ENCODE measurements at places on chromosomes 12 and 14. TPM values are rescaled to one million over a fixed set of nuclear protein-coding genes. Genes with fewer than 3 reads are reported as not detected.
A peak's percentile ranks its signal among the peaks of the same experiment; 100 is the strongest.

DNA sequence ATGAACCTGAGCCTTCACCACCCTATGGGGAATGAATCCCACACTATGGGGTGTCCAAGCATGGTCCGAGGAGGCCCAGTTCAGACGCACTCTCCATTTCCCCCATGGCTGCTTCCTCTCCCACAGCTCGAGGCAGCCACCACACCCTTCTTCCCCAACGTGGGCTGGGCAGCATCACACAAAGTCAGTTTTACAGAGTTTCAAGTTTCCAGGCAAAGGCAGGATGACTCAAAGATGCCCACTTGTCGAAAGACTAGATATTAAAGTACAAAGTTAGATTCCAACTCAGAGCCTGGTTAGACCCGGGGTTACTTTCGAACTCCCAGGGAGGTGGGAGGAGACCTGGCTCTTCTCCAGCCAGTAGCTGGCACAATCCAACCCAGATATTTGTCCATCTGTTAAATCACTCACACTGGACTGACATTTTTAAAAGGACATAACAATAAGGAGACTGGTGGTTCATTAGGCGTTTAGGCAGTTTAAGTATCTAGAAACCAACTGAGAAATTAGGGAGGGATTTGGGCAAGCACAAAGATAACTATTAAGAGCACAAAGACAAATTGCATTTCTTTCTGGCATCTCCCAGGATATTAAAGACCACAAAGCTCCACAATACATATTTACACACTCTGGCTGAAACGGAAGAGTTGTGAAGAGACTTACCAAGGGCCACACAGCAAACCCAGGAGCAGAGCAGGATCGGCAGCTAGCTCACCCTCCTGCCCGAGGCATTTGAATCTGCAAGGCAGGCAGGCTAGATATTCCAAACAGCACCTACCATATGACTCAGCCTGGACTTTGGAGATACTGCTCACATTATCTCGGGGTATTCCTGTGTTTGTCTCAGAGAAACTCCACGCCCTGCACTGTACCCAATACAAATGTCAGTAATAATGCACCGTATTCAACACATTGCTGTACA is 34.8 kb downstream of the TMCC3 start:
- no peaks in the 10 kb centered on the region for H3K36me3 ChIP-seq
- H3K4me3 ChIP-seq, result no peak overlapping the region
- no peak overlapping the region for H3K27ac ChIP-seq
- peaks cover 8% of the 10 kb centered on the region for H3K4me1 ChIP-seq
- no peaks in the 10 kb centered on the region for H3K27me3 ChIP-seq

- H3K4me3 ChIP-seq, result no peak overlapping the region
- H3K27ac ChIP-seq, result no peak overlapping the region
- DNase-seq, result no peak
- H3K27me3 ChIP-seq, result no peaks in the 10 kb centered on the region
Measured at GRCh38 chr12:26298785-26299621, 103.6 kb downstream of the SSPN start.

GRCh38 chr14:93430315-93431035 is at the start of gene UNC79:
TSS of gene UNC79 (plus strand) at chr14:93430939. CDS start at chr14:93431030, 91 bp downstream.
- no peaks in the 10 kb centered on the region for H3K36me3 ChIP-seq
- H3K4me3 ChIP-seq, result peak within 1 kb of the TSS; percentile 83
- no peaks in the 10 kb centered on the region for H3K4me1 ChIP-seq
- DNase-seq, result peak; percentile 88
- H3K27ac ChIP-seq, result no peak within 1 kb of the TSS
- H3K27me3 ChIP-seq, result peaks cover 13% of the 10 kb centered on the region

DNA sequence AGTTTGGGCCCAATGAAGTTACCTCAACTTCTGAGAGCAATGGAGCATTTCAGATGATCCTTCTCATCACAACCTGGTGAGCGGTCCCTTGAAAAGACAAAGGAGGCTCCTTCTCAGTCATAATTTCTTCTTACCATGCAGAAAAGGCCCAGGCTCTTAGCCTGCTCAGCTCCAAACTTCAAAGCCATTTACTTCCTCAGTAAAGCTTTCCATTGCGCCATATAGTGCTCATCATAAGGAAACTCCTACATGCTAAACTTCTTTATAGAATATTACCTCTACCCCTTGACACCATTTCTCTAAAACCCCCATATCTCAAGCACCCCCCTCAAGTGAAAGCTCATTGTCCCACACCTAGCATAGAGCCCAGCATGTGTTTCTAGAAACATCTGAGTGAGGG is 127.1 kb downstream of the GTF2A1 start:
- H3K36me3 ChIP-seq, result no peaks in the 10 kb centered on the region
- H3K4me3 ChIP-seq, result no peak overlapping the region
- H3K27me3 ChIP-seq, result no peaks in the 10 kb centered on the region
- DNase-seq, result no peak
- H3K27ac ChIP-seq, result no peak overlapping the region
- no peaks in the 10 kb centered on the region for H3K4me1 ChIP-seq

The AEBP2 gene
- total RNA-seq, result 68.4 TPM

Data from endodermal cell (in vitro differentiated cells).